Caudate nucleus (tissue), 63 donors: ENCODE measurements at places on chromosomes 2 and 18.
A peak's percentile ranks its signal among the peaks of the same experiment; 100 is the strongest.

DNA sequence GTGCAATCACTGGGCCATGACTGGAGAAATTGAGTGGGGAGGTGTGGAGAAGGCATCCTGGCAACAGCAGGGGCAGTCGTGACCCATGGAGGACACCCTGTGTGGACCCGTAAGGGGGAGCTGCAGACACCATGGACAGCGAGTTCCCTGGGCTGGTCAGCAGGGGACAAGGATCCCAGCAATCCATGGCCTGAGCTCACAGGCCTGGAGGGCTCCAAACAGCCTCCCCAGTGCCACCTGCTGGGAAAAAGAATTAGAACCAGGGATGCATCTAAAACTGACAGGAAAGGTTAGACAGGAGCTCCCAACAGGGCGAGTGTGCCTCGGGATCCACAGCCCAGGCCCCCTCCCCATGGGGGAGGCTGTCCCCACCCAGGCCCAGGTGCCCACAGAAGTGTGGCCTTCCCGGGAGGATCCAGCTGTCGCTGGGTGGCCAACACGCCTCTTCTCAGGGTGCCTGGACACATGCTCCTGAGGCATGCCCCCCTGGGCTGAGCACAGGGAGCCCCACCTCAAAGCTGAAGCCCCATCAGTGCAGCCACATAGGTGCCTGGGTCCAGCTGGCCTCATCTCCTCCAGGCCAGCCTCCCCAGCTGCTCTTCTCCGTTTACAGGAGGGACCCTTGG is 20.5 kb upstream of the KIF1A start:
- DNase-seq = peak; percentile 42

DNA sequence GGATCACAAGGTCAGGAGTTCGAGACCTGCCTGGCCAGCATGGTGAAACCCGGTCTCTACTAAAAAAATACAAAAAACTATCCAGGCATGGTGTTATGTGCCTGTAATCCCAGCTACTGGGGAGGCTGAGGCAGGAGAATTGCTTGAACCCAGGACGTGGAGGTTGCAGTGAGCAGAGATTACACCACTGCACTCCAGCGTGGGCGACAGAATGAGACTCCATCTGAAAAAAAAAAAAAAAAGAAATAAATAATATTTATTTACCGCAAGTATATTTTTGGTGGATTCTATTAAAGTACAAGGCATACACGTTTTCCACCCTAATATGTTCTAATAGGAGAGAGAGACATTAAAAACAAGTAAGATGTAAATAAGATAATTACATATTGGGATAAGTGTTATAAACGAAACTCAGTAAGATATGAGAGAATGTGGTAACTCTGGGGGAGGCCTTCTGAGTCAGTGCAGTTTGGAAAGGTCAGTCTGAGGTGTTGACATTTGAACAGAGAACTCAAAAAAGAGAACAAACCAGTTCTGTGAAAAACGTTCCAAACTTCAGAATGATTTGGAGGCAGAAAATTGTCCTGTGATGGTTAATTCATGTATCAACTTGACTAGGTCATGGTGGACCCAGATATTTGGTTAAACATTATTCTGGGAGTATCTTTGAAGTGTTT is 8.8 kb upstream of the POLI start:
- DNase-seq = no peak

- no peak for DNase-seq
These were observed 93.5 kb downstream of the LPIN1 start for GRCh38 chr2:11839916-11840315.

- no peak for DNase-seq
These were observed 23.1 kb downstream of the PDCD1 start for GRCh38 chr2:241835611-241836010.

DNA sequence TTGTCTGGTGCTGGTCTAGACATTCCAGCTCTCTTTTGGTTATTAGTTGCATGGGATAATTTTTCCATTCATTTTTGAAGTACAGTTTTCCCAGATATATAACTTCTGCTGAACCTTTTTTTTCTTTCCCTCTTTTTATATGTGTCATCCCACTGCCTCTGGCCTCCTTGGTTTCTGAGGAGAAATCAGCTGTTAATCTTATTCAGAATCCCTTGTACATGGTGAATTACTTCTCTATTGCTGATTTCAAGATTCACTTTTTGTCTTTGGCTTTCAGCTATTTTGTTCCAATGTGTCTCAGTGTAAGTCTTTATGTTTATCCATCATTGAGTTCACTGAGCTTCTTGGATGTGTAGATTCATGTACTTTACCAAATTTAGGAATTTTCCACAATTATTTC is 99.7 kb downstream of the ARHGEF4 start:
- DNase-seq = no peak

DNA sequence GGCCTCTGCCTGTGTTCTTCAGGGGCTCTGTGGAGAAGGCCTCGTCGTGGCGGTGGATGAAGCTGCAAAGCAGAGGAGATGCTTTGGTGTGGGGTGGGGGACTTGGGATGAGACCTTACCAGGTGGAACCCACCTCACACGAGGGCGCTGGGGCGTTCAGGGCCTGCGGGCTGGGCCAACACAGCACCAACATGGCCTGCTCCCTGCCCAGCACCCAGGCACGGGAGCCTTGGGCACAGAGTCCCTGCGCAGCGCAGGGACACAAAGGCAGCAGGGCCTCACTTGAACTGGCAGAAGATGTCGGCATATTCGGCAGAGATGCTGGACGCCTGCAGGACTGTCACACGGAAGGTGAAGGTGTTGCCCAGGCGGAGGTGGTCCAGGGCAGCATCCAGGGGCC is 53.8 kb downstream of the AQP12A start:
- no peak for DNase-seq

DNA sequence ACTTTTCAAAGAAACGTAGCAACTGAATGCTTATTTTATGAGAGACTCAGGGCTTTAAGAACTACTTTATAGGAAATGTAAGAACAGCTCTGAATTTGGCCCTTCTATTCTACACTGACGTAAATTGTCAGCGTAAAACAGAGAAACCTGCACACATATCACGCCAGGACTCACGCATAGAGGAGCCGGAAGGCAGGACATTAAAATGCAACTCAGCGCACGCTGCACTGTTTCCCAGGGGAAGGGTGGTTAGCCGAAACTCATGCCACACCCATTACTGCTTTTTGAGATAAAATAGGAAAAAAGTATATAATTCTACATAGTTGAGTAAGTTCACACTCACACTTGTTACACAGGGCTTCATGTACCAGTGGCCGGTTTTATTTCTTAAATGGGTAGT is 7.4 kb downstream of the TUBB6 start:
- no peak for DNase-seq

- no peak for DNase-seq
These were observed 7.4 kb downstream of the DLX2 start for GRCh38 chr2:172095146-172095904.

- no peak for DNase-seq
These were observed 127.6 kb upstream of the SPOPL start for GRCh38 chr2:138373993-138374408.

- DNase-seq = no peak
These were observed 1547.1 kb upstream of the PIK3C3 start for GRCh38 chr18:40407909-40408308.

DNA sequence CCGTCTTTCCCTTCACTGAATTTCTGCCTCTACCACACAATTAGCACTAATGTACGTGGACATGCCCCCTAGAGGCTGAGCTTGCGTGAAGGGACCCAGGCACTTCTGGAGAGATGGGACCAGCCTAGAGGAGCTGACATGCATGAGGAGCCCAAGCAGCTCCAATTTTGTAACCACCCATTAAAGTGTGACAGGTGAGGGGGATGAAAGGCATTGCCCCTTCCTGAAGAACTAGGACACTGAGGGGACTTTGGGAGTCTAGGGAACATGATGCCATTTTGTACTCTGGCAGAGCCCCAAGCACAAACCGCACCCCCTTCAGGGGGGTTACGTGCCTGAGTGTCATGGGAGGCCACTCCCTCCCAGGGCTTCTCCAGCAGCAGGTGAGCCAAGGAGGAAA is 63.6 kb downstream of the HNRNPLL start:
- DNase-seq = no peak

DNA sequence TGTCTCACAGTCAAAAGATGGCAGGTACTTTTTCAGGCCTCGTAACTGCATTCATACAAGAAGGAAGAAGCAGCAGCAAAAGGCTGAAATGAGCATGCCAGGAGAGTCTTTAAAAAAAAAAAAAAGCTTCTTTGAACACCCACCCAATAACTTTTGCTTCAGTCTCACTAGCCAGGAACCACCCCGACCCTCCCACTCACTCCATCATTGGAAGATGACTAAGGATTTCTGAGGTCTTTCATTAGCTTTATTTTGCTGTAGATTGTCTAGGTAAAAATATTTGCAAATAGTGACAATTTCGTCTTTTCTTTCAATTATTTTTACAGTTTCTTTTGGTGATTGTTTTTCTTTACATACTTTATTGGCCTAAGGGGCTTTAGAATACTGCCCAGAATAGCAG is 37.9 kb downstream of the RBBP8 start:
- DNase-seq = no peak

GRCh38 chr18:830315-830901 is 18.4 kb upstream of the YES1 start:
- no peak for DNase-seq

- no peak for DNase-seq
These were observed 60.7 kb downstream of the SPATS2L start for GRCh38 chr2:200367155-200367554.

- no peak for DNase-seq
These were observed 110.7 kb downstream of the KLHL29 start for GRCh38 chr2:23495661-23496114.

GRCh38 chr2:130743278-130743677 is 12.1 kb upstream of the AMER3 start:
- DNase-seq = no peak

DNA sequence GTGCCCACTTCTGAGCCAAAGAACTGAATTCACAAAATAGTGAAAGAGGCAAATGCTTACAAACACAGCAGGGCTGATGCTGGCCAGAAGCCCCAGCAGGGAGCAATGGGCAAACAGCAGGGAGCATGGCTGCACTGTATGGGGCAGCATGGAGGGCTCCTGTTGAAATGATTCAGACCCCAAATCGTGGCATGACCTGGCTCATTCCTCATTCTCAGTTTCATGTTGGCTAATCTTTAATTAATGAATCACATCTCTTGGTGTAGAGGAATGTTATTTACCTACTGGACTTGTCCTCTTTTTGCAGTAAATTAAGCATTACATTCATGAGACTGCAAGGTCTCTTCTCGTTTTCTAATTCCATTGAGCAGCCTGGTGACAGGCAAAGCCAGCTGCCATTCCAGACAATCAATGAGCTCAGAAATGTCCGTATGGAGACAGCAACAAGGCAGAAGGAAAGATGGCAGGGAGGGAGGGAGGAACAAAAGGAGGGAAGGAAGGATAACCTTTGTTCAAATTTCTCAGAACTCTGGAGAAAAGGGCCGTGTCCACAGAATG is 84.9 kb upstream of the ST8SIA3 start:
- no peak for DNase-seq

- no peak for DNase-seq
These were observed 5.0 kb downstream of the NDUFS1 start for GRCh38 chr2:206154197-206154596.

DNA sequence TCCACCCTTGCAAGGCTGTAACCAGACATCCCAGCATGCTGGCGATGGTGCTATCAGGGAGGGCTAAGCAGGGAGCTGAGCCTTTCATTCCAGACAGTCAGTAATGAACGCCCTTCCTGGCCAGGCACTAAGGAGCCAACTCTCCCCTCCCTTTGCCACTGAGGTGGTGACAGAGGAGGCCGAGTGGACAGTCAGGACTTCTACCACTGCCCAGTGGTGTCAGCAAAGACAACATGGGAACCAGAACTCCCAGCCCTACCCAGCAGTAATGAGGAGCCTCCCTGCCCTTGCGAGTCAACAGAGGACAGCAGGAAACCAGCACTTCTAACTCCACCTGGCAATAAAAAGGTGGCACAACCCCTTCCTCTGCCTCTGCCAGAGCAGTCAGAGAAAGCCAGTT is 68.6 kb downstream of the ZAP70 start:
- DNase-seq = no peak

DNA sequence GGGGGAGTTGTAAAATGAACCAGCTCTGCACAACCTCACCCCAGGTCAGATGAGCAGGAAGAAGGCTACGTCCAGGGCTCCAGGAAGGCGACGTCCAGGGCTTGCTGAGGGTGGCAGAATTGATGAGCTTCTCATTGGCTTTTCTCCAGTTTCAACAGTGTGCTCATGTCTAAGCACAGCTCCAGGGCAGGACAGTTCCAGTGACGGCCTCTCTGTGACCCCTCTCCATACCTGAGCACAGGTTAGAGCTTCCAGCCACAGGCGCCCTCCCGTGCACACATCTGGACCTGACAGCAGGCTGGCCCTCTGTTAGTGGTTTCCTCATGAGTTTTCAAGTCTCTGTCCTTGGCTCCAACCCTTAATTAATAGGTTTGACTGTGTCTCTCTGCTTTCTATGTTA is 327.6 kb downstream of the ZNF516 start:
- no peak for DNase-seq

GRCh38 chr2:1234731-1235308 is 178.4 kb upstream of the TPO start:
- no peak for DNase-seq

DNA sequence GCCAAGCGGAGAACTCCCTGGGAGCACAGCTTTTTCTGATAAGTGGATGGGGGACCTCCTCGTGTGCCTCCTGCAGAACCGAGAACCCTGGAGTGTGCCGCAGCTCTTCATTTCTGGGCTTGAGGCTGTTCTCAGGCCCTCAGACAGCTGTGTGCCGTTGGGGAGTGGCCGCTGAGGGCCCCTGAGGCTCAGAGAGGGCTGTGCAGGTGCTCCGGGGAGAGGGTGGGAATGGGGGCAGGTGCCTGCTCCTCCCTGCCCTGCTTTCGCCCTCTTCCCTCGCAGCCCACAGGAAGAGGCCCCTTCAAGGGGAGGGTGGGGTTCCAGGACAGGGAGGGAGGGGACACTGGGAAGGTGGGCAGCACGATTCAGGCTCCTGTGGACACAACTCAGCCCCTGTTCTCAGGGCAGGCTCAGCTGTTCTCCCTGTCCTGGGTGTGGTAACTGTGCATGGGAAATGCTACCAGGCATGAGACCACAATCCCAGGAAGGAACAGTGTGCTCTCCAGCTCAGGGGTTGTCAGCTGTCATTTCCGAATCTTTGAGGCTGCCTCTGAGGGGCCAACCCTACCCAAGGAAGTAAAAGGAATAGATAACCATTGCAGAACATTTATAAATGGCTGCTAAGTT is 11.3 kb downstream of the LCT start:
- DNase-seq = no peak

GRCh38 chr2:235754357-235755207 is 260.7 kb downstream of the AGAP1 start:
- no peak for DNase-seq

- no peak for DNase-seq
These were observed 22.7 kb downstream of the RPRM start for GRCh38 chr2:153455861-153456260.

GRCh38 chr2:11705063-11705462 is 35.1 kb upstream of the NTSR2 start:
- DNase-seq = no peak
